ENCODE measurements at places on chromosomes 6 and 20.

DNA sequence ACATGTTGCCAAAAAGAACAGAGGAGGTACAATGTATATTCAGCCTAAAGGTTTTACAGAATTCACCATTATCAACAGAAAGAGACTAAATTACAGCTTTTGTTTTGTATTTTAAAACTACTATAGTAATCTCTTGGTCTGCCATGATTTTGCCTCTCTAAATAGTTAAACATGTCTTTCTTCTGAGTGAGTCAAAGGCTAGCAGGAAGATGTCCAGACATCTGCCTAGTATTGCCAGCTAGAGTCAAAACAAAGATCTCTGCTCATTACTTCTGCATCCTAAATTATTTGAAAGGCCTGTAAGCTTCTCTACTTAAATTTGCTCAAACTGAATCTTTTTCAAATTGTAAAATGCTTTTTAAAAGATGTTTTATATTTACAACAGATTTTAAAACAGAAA, 8.8 kb downstream of the ASF1A start:
- DNase-seq, result no peak

DNA sequence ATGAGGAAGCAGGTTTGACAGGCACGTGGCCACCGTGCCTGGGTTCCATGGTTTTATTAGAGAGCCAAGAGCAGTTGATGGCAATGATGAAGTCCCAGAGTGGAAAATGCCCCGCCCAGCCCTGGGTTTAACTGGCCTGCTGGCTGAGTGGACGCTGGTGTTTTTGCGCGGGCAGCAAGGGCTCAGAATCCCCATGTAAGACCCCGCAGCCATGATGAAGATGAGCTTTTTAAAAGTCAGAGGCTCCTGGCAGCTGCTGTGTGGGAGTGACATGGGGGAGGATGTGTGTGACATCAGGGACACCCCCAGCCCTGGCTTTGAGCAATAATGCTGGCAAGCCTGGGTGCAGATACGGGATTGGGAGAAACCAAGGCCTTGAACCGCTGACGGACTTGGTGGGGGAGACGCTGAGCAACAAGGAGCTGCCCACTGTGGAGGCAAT, 33.0 kb upstream of the SLCO4A1 start:
- no peak for DNase-seq

GRCh38 chr6:167150941-167151549, 6.7 kb downstream of the GPR31 start:
- peak; percentile 30 for DNase-seq

DNA sequence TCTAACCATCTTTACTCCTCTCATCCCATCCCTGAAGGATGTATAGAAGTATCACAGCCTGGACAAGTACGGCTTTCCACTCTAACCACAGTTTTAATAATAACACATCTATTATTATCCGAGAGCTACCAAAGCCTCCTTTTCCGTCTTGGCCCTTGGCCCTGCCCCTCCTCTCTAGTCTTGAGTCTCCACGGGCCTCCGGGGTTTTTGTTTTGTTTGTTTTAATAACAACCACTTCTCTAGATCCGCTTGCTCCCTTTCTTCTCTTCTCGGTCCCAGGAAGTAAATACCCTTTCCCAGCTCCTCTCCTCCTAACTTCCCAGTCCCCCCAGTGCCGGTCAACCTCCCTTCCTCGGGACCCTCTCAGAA, 661 bp downstream of the LCA5 start:
- no peak for DNase-seq

- DNase-seq, result no peak
These were observed 103.6 kb downstream of the ZMYND8 start for GRCh38 chr20:47252879-47253307.

DNA sequence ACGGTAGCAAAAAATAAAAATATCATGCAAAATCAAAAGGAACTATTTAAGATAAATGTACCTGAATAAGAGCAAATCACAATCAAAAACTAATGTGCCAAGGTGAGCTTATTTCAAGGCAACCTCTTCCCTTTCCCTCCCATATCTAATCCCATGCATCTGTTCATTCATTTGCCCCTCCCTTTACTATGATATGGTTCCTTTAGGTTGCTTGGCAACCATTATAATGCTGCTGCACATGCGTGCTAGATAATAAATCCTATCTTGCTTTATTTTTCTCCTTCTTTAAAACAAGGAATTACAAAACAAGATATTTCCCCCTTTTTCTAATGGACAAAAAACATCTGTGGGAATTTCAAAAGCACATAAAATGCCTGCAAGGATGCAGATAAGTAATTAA, 318.2 kb upstream of the POU3F2 start:
- DNase-seq, result no peak

DNA sequence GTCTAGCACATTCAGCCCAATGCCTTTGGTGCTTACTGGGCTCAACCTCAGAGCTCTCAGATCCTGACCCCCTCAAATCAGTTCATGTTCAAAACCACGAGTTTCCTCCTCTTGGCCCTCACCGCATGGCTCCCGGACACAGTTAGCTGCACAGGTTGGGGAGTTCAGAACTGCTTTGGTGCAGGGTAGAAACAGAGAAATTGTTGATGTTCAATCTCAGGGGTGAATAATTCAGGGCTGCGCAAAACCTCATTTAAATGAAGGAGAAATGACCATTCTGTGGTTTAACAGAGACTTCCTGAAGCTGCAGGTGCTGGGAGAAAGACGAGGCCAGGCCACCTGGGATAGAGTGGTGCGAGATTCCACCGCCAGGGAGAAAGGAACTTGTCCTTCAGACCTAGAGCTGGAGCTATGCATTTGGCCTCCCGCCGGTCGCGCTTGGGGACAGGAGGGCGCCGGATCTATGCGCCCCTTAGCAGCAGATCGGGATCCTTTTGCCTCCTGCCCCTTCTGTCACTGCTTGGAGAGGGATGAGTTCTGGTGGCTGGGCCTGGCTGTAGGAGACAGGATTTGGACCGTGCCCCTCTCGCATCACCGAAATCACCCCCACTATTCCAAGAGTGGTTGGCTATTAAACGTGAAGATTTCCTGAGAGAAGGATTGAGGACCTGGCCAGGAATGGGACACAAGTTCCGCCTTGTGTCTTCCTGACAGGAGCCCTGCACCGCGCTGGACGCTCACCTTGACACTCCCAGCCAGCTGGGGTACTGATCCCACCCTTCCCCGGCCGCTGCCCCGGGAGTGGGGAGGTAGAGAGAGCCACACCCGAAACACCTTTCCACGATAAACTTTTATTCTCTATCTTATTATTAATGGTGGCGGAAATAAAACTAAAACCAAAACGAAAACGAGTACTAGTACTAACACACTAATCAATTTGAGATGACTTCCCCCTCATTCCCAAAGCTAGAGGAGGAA, 767 bp upstream of the PAX1 start:
- DNase-seq, result no peak

DNA sequence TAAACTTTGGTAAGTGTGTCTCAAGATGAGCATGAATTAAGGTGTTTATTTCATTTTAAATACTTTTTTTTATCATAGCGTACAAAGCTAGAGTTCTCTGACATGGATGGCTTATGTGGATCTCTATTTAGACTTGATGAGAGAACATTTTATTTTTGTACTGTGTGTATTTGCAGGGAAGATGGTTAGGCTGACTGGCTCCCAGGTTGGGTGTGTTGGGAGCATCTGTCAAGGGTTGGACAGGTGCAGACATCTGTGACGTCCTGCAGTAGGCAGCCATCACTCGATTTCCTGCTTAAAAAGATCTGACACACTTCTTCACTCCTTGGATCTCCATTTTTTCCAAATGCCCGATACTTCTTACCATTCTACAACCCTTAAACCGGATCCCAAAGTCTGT, 221.9 kb upstream of the QKI start:
- no peak for DNase-seq

DNA sequence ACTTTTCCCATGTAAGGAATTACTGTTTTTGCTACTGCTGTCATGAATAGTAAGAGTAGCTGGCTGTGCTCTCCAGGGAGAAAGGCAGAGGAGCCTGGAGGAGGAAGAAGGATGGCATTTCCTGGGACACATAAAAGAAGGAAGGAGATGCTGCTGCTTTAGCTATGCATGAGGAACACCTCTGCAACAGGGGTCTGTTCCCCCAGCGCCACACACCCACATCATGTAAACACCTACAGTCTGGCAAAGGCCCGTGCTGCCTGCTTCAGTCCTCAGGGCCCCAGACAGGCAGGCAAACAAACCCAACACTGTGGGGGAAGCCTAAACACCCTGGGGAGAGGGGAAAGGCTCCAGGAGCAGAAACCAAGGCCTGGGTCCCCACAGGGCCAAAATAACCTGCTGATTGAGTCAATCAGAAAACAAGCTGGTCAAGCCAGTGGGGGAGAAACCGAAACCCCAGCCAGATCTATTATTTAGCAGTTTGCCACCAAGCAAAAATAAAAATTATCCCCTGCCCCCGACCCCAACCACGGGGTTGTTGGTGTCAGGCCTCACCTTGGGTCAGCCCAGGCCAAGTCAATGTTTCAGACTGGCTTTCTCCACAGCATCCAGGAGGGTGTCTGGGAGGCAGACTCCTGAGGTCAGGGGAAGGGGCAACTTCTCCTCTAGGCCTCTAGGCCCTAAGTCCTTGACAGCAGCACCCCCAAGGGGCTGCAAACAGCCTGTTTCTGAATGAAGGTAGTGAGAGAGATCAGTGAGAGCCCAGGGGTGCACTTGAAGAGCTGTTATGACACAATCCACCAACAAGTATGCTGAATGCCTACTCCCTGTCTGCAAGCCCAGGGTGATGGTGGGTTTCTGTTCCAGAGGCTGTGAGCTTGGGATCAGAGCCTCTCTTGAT, 34.6 kb upstream of the SCUBE3 start:
- DNase-seq, result no peak

- DNase-seq, result no peak
These were observed 27.7 kb upstream of the KIAA0408 start for GRCh38 chr6:127486934-127487333.

GRCh38 chr6:31978831-31979230, 3.0 kb upstream of the C4A start:
- no peak for DNase-seq

- DNase-seq, result no peak
These were observed 29.2 kb downstream of the ERMARD start for GRCh38 chr6:169780571-169781091.

- DNase-seq, result no peak
These were observed 156.8 kb upstream of the PTPN1 start for GRCh38 chr20:50353289-50353961.

GRCh38 chr6:288866-289265, 3.4 kb upstream of the DUSP22 start:
- no peak for DNase-seq

GRCh38 chr6:151325075-151326050, 66.0 kb downstream of the ZBTB2 start:
- DNase-seq, result no peak

DNA sequence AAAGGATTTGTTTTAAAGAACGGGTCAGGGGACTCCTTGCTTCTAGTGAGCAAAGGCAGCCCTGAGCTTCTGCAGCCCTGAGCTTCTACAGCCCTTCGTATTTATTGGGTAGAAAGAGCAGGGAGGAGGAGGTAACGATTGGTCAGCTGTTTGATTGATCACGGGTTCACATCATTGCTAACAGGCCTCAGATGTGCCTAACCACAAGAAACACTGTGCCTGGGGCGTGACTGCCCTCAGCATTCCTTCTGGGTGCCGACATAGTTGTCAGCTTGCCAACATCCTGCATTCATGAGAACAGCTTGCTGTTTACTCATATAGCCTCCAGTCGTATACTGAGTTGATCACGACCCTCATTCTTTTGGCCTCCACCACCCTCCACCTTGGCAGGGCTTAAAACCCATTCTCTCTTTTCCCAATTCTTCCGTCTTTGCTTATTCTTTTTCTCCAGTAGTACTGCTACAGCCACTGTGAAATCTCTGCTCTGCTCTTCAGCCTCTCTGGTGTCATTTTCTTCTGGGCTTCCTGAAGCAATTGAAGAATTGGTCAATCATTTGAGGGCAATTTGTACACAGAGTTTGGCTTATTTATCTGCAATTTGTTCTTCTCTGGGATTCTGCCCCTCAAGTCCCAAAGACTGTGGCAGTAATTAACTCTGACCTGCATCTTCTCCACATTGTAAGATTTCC, 25.4 kb upstream of the NOP56 start:
- no peak for DNase-seq

- DNase-seq, result no peak
These were observed 44.1 kb downstream of the RALY start for GRCh38 chr20:34037767-34038166.

GRCh38 chr20:24909086-24909780, 39.8 kb upstream of the CST7 start:
- no peak for DNase-seq

DNA sequence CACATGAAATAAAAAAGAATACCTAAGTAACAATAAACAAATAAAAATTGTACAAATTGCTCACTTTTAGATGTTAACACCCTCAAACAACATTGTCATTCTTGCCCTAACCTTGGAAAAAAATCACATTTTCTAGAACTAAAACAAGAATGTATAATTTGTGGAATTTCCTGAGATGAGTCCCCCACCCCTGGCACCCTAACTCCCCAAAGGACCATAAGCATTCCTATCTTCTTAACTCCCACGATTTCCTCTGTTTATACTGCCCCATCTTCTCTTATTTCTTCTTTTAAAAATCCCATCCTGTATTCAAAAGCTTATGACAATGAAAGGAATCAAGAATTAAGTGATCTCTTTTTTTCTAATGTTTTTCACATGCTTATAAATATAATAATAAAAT, 70.9 kb downstream of the IBTK start:
- DNase-seq, result no peak

- DNase-seq, result no peak
These were observed 162.2 kb upstream of the BMP2 start for GRCh38 chr20:6605055-6605935.

DNA sequence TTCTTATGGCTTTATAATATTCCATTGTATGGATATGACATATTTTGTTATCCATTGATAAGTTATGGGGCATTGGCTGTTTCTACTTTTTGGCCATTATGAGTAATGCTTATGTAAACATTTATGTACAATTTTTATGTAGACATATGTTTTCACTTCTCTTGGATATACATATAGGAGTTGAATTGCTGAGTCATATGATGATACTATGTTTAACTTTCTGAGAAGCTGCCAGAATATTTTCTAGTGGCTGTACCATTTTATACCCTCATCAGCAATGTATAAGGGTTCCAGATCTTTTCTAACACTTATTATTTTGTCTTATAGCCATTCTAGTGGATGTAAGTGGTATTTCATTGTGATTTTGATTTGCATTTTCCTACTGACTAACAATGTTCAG, 23.1 kb downstream of the OTOR start:
- DNase-seq, result no peak

DNA sequence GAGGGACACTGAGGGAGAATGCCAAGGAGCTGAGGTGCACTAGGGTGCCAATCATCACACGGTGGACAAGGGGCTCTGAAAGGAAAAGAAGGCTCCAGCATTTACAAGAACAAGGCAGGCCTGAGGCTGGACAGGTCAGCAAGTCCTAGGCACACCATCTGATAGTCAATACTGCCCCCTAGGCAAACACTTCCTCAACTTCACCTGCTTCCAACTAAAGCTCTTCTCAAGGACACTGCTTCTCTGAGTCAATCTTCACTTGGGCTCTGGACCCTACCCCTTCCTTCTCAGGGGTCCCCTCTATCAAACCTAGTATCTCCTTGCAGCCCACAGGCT, 37.7 kb upstream of the SLC4A11 start:
- DNase-seq, result peak; percentile 11

- DNase-seq, result no peak
These were observed 30.3 kb upstream of the GCM1 start for GRCh38 chr6:53178837-53179432.

- DNase-seq, result no peak
These were observed 79.4 kb downstream of the HMGCLL1 start for GRCh38 chr6:55499591-55499990.

- no peak for DNase-seq
These were observed 122.8 kb downstream of the ALDH8A1 start for GRCh38 chr6:134826889-134827737.

GRCh38 chr6:35094183-35094582, 47.0 kb downstream of the TCP11 start:
- no peak for DNase-seq

- DNase-seq, result no peak
These were observed 127.3 kb downstream of the TNFRSF21 start for GRCh38 chr6:47182291-47182957.

Measured in GM18507 (cell line).